ENCODE measurements at places on chromosomes 1 and 21.
A peak's percentile ranks its signal among the peaks of the same experiment; 100 is the strongest.

DNA sequence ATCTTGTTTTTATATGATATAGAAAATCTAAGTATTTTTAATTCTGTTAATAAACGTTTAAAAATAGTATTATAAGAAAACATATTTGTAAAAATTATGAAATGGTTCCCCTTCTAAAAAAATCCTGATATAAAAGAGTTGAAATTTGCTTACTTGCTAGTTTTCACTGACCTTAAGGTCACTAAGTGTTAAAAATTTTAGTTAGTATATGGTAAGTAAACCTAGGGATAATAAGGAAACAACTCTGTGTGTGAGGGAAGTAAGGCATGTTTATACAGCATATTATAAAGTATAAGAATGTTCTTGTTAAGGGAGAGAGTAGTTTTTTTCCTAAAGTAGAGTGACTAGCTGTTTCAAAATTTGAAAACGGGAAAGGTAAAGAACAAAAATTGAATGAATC lies 130.9 kb upstream of the LYPLAL1 start:
- DNase-seq = no peak

- DNase-seq = no peak
Measured at GRCh38 chr21:35995522-35996088, 64.7 kb downstream of the SETD4 start.

GRCh38 chr1:22159891-22160290 lies 17.0 kb upstream of the WNT4 start:
- no peak for DNase-seq

DNA sequence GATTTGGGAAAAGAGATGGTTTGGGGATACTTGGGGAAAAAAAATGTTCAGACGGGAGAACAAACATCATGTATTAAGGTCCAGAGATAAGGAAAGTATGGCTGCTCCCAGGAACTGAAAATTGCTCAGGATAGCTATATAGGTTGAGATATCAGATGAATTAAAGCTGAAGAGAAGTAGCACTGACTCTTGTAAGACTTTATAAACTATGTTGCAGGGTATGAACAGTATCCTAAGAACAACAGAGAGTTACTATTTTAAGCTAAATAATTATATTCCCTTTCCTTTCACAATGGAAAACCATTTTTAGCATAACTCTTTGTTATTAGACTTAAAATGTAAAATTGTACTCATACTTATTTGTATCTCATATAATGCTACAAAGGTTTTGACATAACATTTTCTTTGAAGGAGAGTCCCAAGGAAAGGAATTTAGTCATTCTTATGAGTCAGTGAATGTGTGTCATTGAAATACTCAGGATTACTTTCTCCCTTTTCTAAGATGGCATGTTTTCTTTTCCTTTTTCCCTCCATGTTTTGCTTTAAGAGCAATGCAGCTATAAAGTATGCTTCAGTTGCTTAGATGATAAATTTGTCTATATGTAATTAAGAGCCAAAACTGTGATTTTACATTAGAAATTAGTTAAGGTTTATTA lies 139.4 kb upstream of the KIAA1614 start:
- peak; percentile 34 for DNase-seq

GRCh38 chr1:32232558-32233304 lies 10.5 kb downstream of the EIF3I start:
- DNase-seq = no peak

DNA sequence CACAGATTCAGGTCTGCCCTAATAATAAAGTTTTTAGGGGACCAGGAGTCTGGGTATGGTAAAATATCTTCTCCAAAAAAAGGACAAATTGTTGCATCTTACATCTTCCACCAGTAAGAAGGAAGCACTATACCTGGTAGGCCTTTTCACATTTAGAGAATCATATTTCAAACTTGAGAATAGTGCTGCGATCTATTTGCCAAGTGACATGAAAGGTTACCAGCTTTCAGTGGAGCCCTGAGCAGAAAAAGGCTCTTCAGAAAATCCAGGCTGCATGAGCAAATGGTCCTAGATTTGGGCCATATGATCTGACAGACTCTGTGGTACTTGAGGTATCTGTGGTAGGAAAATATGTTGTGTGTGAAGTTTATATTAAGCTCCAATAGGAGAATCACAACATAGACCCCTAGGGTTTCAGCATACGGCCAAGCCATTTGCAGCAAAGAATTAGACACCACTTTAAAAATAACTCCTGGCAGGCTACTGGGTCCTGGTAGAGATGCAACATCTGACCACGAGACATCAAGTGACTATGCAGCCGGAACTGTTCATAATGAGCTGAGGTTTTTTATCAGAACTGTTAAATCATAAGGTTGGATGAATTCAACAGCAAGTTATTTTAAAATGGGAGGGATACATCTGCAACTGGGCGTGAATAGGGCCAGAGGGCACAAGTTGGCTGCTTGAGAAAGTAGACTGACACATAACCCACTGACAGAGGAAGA lies 38.6 kb upstream of the CCDC190 start:
- no peak for DNase-seq

DNA sequence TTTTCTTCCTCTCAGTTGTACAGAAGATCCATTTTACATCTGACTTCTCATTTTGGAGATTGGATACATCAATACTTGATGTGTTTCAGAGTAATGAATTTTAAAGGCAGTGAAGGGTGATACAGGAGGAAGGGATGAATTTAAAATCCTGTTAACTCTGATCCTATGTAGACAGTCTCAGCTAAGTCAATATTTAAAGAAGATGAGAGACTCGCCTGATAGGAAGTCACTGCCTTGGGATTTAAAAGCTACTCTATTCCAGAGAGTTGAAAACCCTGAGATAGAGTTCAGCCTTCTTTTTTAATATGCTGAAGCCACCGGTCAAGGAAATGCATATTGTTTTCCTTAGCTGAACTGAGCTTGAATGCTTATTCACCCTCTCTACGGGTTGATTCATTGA lies 42.7 kb downstream of the HUNK start:
- no peak for DNase-seq

- DNase-seq = no peak
Measured at GRCh38 chr1:9435153-9435636, 104.1 kb upstream of the SLC25A33 start.

GRCh38 chr1:39776400-39776713 lies 5.2 kb upstream of the OXCT2 start:
- no peak for DNase-seq

DNA sequence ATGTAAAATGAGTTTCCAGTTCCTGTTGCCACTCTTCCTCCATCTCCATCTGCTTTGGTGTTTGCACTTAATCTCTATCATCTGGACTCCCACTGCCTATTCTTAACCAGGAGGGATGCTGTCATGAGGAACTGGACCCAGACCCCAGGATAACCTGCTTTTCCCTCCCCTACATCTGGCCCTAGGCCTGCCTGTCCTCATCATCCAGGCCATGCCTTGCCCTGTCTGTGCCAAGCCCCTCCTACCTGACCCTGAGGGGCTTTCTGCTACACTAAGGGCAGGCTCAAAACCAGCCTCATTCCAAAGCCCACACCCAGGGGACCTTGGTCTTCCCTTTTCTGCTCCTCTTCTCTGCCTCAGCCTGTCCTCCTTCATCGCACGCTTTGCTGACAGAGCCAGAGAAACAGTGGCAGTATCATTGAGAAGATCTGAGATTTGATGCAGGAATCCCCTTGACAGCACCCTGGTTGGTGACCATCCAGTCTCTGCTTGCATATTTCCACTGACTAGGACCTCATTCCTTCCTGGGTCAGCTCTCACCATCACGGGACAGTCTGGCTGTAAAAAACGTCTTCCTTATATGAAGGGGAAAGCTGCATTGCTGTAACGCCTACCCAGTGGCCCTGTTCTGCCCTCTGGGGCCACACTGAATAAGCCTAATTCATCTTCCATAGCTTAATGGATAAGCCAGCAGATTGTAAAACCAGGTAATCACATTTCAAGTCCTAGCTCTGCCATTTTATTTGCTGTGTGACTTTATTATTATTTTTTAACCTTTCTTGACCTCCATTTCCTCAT lies 38.8 kb downstream of the PLXNA2 start:
- no peak for DNase-seq

- DNase-seq = no peak
Measured at GRCh38 chr1:15304708-15305467, 57.9 kb downstream of the FHAD1 start.

- DNase-seq = no peak
Measured at GRCh38 chr1:46983166-46983829, 40.2 kb upstream of the CYP4X1 start.

DNA sequence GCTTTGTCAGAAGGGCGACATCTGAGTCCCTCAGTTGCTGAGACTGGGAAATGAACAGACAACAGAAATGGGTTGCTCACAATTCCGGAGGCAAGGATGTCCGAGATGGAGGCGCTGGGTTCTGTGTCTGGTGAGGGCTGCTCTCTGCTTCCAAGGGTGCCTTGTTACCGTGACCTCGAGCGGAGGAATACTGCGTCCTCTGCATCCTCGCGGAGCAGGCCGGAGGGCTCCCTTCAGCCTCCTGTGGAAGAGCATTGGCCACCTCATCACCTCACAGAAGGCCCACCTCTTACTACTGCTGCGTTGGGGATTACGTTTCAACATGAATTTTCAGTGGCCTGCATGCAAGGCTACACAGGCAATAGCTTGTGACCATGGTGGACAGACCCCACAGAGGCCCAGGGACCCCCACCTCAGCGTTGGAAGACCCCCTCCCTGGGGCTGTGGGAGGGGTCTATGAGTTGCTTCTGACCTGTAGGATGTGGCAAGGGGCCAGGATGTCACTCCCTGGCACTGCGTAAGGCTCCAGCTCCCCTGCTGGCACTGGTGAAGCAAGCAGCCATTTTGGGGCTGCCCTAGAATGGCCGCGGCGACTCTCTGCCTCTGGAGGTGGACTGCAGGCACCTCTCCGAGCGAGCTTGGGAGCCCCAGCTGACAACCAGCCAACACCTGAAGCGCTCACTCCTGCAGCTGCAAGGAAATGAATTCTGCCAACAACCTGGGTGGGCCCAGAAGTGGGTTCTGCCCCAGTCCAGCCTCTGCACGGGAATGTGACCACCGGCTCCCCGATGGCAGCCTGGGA lies 36.3 kb upstream of the COL6A1 start:
- DNase-seq = no peak

DNA sequence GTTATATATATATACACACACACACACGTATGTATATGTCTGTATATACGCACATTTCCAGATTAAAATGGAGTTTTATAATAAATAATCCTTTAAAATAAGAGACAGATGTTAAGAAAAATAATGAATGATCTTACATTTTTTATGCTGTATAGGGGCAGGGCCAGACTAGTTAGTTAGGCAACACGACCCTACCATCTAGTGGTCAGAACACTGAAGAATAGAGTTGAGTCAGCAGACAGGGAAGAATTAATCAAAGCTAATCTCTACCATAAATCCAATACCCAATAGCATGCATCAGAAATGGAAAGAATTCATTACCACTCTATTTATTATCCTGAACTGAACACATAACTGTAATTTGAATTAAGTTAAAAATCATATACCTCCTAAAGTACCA lies 156.7 kb downstream of the BRINP3 start:
- DNase-seq = no peak

DNA sequence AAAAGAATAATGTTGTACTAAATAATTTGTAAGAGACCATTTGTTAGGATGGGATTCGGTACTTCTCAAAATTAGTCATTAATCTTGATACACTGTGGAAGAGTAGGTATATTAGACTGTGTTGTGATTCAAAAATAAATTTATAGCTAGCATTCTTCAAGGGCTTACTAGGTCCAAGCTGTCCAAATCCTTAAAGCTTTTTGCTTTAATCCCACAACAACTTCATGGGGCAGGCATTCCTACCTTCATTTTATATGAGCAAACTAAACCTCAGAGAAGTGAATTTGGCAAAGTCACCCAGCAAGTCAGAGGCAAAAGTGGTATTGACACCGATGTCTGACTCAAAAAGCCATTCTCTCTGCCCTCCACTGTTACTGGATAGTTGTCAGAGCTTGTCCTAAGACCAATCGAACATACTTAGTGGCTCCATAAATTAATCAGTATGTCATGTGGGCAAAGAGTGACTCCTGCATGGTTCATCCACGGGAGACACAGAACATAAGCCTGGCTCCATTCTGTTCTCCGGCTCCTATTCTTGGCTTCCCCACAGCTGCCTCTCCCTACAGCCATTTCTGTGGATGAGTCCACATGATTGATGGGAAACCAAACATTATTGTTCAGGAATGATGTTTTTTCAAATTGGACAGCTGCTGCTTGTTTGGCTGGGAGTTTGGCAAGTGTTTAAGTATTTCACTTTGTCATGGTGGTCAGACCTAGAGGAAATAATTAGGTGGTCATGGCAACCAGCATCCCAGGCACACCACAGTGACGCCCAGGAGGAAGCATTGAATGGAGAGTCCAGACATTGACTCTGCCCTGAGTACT lies 133.4 kb upstream of the FGGY start:
- DNase-seq = no peak

- no peak for DNase-seq
Measured at GRCh38 chr1:8747879-8748825, 69.3 kb downstream of the RERE start.

DNA sequence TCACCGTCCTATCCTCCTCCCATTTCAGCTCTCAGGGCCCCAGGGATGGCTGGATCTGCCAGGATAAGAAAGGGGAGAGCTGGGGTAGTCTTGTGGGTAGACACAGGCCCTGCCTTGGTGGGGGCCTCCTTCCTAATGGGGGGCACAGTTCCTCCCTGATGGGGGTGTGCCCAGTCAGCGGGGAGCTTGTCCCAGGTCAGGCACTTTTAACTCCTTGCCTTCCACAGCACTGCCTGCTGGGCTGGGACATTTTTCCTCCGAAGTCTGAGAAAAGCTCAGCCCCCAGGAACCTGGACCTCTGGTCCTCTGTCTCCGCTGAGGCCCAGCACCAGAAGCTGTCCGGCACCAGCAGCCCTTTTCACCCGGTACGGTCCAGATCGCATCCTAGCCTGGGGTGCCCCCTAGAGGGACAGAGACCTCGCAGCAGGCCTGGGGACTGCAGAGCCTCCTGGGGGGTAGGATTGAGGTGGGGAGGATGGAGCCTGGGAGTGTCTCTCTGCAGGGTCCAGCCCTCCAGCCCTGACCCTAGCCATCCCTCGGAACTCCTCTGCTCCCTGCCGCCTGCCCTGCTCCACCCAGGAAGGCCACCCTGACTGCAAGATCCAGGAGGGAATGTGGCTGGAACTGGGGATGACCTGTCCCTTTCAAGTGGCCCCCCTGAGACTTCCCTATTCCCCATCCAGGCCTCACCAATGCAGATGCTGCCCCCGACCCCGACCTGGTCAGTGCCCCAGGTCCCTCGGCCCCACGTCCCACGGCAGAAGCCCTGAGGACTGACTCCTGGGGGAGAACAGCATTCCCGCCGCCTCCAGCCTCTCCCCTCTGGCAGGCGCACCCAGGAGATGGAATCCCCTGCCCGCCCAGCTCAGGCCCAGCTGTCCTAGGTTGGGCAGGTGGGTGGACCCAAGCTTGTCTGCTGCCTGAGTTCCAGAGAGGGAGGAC lies 12.0 kb downstream of the MIIP start:
- DNase-seq = no peak

DNA sequence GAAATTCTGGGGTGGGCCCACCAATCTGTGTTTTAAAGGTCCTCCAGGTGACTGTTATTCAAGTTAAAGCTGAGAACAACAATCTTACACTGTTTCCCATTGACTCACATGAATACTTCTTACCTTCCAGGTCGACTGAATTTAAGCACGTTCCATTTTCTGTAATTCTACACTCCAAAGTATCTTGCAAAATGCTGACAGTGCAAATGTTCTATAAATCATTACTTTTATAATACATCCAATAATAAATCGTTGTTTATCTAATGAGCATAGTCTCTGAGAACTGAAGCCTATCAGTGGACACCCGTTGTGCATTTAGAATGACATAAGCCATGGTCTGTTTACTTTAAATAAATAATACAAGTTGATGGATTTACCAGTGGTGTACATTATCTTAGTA lies 75.8 kb upstream of the FMO3 start:
- no peak for DNase-seq

GRCh38 chr1:156622581-156623297 lies 3.5 kb downstream of the HAPLN2 start:
- no peak for DNase-seq

All from H54 (cell line).